Putamen (tissue), 1 donor: ENCODE measurements at places on chromosomes 3 and 15.
A peak's percentile ranks its signal among the peaks of the same experiment; 100 is the strongest.

DNA sequence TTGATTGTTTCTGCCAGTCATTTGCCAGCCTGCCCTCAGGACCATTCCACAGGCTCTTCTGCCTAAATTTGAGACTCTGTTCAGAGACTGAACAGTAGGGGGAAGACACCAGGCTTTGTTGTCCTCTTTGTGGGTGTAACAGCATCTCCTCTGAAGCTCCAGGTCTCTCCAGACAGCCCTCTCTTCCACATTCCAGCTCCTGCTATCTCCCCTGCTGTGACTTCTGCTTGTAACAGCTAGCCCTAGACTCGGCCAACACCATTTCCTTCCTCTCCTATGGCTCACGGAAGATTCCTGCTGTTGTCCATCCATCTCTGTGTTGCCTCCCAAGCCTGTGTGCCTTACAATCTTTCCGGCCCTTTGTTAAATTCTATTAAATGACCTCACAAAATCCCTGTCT lies 40.2 kb downstream of the SUCLG2 start:
- no peak for DNase-seq

GRCh38 chr3:119221779-119222320 lies 18.8 kb downstream of the B4GALT4 start:
- no peak for DNase-seq

GRCh38 chr3:174408310-174408709 lies 450.8 kb upstream of the NAALADL2 start:
- no peak for DNase-seq

DNA sequence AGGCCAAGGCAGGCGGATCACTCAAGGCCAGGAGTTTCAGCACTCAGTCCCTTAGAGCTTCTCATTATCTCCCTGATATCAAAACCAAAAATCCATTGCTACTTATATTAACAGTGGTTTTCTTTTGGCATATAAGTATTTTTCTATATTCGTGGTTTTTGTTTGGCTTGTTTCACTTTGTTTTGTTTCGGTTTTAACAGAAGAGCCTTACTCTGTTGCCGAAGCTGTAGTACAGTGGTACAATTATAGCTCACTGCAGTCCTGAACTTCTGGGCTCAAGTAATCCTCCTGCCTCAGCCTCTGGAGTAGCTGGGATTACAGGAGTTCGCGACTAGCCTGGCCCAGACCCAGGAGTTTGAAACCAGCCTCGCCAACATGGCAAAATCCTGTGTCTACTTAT lies 42.5 kb upstream of the ARHGEF26 start:
- DNase-seq, result no peak

DNA sequence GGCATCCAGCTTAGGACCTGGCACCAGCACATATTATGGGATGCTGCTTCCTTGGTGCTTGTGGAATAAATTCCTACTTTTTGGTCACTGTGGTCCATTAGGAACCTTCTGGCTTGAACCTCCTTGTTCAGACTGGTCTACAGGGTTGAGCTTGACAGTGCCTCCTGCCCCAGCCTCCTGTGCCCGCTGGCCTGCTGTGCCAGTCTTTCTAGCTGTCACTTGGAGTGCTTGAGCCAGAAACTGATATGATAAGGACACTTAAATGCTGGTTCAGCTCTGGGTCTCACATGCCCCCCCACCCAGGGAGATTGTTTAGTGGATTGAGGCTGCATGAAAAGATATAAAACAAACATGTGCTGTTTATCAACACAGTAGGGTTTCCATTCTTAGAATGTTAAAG lies 147.8 kb downstream of the SLCO3A1 start:
- DNase-seq, result no peak

DNA sequence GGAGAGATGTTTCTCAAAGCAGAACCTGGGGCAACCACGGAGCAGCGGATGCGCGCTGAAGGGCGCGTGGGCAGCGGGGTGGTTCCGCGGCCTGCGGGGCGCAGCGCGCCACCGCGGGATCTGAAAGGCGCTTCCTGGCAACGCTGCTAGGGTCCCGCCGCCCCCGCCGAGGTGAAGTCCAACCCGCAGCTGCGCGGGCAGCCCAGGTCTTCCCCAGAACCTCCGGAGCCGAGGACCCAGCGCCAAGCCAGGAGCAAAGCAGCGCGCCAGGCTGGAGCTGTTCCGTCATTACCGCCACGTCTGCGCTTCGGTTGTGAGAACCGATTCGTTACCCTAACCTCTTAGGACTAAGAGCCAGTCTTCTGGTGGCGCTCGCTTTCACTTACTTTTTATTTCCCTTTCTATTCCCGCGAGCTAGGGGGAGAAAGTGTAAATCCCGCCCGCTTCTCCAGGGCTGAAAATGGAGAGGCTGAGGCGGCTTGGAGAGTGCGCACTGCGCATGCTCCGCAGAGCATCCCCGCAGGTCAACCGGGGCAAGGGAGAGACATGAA lies 3.2 kb upstream of the GABRG3 start:
- peak; percentile 50 for DNase-seq

DNA sequence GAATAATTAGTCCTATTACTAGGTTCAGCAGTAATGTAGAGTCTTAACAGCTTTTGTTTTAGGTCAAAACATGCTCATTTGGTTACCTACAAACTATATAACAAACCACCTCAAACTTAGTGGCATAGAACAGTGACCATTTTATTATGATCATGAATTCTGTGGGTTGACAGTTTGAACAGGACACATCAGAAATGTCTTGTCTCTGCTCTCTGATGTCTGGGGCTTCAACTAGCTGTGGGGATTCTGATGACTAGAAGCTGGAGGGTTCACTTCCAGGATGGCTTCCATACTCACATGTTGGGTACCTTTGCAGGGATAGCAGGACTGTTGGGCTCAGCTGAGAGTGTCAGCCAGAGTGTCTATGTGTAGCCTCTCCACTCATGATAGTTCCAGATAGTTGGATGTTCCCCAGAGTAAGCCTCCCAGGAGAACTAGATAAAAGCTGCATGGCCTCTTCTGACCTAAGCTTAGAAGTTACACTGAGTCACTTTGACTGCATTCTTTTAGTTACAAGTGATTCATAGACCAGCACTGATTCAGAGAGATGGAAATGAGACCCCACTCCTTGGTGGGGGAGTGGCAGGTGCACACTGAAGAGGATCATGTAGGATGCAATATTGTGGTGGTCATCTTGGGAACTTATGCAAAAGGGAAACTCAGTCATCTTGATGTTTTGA lies 32.6 kb downstream of the PLCL2 start:
- DNase-seq, result no peak

- peak; percentile 45 for DNase-seq
These were observed 270.9 kb upstream of the CCDC54 start for GRCh38 chr3:107106316-107106715.

DNA sequence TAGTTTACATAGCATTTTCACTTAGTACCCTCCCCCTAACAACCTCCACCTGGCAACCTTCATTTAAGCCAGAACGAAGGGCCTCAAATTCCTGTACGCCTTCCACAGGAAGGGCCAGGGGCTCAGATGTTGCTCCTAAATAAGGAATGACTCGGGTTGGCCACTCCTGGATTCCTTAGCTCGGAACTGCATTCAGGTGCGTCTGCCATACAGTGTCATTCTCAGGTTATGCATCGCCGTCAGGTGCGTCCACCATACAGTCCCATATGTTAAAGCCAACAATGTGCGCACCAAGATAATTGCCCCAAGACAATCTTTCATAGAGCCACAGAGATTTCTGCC lies 53.5 kb upstream of the USP3 start:
- no peak for DNase-seq

GRCh38 chr3:190340071-190340470 lies 17.8 kb upstream of the CLDN1 start:
- no peak for DNase-seq

GRCh38 chr3:112390783-112391641 lies 58.1 kb downstream of the CD200 start:
- peak; percentile 93 for DNase-seq

DNA sequence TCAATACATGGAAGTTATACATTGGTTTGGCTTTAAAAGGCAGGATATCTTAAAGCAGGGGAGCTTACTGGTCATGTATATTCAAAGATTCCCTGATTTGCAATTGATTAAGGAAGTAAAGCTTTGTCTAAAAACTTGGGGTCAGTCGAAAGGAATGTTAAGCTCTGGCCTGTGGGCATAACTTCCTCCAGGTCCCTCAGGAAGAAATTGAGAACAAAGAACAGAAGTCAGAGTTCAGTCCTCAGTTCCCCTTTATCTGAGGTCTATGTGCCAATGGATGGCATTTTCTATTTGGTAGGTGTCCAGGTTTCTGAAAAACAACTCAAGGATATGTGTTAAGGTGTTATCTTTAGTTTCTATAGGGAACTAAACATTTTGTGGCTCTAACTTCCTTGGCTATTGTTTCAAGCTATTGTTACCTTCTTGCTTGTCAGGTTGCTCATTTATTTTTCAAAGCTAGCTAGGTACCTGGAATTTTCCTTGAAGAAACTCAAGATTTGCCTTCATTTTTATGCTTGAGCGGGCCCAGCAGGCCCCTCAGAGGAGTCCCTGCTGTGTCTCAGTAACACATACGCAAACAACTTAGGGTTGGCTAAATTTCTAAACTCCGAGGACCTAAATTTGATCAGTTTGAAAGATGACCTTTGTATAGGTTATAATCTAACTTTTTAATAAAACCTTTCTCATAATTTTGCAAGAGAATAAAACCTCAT lies 135.0 kb upstream of the UBE2E2 start:
- DNase-seq, result no peak

GRCh38 chr15:100869151-100869999 lies 10.3 kb upstream of the ALDH1A3 start:
- no peak for DNase-seq

- DNase-seq, result no peak
These were observed 23.9 kb downstream of the FAM174B start for GRCh38 chr15:92631721-92632120.

GRCh38 chr3:172560026-172560425 lies 36.8 kb upstream of the TNFSF10 start:
- DNase-seq, result no peak

DNA sequence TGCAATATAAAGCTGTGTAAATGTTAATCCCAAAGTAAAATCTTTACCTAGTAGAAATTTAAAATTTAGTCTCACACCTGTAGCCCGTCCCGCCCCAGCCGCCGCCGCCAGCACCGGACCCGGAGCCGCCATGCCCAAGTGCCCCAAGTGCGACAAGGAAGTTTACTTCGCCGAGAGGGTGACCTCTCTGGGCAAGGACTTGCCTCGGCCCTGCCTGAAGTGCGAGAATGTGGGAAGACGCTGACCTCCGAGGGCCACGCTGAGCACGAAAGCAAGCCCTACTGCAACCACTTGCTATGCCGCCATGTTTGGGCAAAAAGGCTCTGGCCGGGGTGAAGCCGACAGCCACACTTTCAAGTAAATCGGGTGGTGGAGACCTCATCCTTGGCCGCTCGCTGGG lies 22.1 kb upstream of the TOP2B start:
- no peak for DNase-seq
